CD4-positive, alpha-beta T cell treated with Interferon gamma for 1 hour (primary cell): ENCODE measurements at places on chromosomes 7 and 10.

- DNase-seq, result no peak
Observed at GRCh38 chr7:36604806-36605205, 119.5 kb downstream of the AOAH start.

- peak; percentile 23 for DNase-seq
Observed at GRCh38 chr10:22230158-22230833, 12.5 kb upstream of the EBLN1 start.

GRCh38 chr10:69089638-69090599 lies 2.0 kb downstream of the SRGN start:
- DNase-seq, result peak; percentile 88

GRCh38 chr10:92857904-92858514 lies 9.7 kb downstream of the EXOC6 start:
- DNase-seq, result no peak

DNA sequence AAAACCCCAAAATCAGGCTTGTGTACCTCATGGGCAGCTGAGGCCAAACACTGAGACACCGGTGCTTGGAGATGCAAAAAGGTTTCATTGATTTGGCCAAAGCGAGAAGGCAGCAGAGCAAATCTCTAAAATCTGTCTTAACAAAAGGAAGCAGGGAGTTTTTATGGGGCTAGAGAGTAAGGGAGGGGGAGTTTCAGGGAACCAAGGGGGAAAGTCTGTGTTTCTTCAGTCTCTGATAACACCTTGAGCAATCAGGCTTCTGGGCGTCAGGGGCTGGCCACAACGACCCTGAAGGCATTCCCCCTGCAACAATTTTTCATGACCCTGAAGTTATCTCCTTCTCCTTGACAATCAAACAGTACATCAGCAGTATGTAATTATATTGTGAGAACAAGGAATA lies 2.7 kb upstream of the ZNF786 start:
- no peak for DNase-seq

DNA sequence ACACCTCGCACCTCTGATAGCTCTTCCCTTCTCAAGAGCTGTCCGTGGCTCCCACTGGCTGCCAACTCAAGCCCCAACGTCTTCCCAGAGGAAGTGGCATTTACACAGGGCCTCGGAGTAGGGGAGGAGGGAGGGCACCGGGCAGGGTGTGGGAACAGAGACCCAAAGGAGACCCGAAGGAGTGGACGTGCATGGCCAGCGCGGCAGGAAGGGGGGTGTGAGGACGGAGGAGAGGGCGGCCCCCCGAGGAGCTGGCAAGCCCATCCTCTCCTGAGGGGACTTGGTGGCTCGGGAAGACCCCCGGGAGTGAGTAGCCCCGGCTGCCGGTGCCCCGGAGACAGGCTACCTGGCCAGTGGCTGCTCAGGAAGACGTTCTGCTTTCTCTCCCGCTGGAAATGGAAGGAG lies 85.9 kb downstream of the FOXL3 start:
- DNase-seq, result no peak

GRCh38 chr7:130013241-130013640 lies 37.9 kb downstream of the ZC3HC1 start:
- DNase-seq, result no peak

- no peak for DNase-seq
Observed at GRCh38 chr7:1725199-1725690, 55.2 kb downstream of the ELFN1 start.

- DNase-seq, result no peak
Observed at GRCh38 chr7:127831318-127832219, 179.6 kb downstream of the SND1 start.

- no peak for DNase-seq
Observed at GRCh38 chr7:2115760-2116447, 116.8 kb downstream of the MAD1L1 start.

DNA sequence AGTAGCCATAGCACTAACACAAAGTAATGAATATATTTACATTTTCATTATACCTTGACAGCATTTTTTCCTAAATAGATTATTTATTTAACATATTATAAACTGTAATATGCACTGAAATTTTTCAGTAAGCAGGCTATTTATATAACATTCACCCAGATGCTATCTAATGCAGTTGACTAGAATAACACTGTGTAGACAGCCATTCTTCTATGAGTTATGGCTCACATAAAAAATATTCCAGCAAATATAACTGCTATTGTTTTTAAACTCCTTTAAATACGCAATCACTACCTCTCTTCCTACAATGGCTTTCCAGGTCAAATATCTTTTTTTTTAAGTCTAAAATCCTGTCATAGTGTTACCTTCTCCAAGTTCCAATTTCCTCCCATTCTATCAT lies 21.6 kb downstream of the TPK1 start:
- DNase-seq, result no peak

DNA sequence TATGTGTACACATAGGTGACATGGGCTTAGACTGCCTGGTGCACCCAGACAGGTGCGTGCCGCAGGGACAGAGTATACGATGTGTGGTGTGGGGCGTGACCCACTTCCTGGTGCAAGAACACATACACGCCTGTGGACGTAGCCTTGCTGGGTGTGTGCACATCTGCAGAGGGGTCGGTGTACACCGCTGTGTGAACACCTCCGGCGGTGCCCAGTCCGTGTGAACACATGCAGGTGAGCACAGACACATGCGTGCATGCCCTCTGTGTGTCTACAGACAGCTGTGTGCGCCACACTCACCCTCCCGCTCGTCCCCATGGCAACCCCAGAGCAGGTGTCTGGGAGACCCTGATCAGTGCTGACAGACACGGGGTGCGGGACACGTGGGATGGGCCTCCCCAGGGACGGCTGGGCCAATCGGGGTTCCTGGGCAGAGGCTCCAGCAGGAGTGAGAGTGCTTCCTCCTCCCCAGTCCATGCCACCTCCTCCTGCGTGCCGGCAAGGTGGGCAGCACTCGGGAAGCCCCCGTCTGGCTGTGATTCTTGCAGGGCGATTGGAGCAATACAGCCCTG lies 23.4 kb downstream of the ELFN1 start:
- DNase-seq, result no peak

DNA sequence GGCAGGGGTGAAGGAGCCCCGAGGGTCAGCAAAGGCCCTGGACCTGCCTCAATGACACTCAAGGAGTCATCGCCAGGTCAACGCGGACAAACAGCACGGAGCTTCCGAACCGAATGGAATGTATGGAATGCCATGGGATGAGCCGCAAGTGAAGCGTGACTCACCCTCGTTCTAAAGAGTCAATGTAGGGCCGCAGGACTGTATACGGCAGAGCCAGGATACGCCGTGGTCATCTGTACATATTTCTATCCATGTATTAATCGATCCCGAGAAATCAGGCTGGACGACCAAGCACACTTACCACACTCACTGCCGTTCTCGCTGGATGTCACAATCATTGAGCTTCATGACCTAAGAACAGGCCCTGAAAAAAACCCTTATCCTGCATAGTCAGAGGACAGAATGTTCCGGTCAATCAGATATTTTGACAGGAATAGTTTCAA lies 4.3 kb downstream of the SNX8 start:
- no peak for DNase-seq

GRCh38 chr10:29084681-29085307 lies 204.1 kb upstream of the LYZL1 start:
- DNase-seq, result no peak

DNA sequence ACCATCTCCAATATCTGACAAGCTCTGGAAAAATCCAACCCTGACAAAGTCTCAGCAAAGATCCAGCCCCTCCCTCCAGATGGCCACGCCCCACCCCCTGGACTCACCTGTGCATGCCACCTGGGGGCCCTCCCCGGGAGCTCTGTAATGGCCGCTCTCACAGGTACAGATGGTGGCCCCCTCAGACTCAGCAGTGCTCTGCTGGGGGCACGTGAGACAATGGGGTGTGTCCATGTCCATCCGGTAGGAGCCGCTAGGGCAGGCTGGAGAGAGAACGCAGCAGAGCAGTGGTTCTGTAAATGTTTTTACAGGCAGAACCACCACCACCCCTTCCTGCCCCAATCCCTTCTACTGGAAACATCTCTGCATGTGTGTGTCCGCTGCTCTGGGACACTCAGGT lies 9.5 kb downstream of the EPHA1 start:
- DNase-seq, result no peak

GRCh38 chr7:2273866-2274265 lies 31.8 kb downstream of the NUDT1 start:
- no peak for DNase-seq

DNA sequence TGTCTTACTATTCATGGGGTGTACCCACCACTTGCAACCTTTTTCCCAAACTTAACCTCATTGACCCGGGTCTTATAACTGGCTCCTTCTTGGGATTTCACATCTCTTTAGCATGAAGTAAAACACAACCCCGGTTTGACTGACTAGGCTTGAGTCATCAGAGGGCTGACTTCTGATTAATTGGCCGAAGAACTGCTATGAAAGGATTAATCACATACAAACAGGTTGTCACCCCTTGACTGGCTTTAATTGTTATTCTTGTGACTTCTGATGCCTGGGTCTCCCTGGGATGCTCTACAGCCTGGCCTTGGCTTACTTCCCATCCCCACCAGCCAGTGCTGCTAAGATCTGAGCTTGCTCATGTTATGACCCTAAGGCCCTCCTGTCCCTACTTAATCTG lies 8.8 kb upstream of the CRPPA start:
- DNase-seq, result no peak

GRCh38 chr10:61786728-61787127 lies 114.8 kb upstream of the ARID5B start:
- no peak for DNase-seq

- no peak for DNase-seq
Observed at GRCh38 chr10:112677689-112678088, 230.7 kb downstream of the VTI1A start.

DNA sequence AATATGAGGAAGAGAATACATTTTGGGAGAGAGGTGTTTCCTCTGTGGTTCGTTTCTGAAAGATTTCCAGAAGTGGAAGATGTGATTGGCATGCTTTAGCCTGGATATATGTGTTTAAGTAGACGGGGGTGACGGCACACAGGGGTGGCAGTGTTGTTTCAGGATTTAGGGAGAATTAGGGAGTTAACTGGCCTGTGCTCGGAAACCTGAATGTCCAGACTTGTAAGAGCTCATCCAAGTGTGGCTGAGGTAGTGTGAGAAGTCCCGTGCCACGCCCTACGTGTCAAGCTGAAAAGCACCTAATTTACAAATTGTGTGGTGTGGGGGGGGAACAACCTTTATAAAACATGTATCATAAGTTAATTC lies 1.1 kb downstream of the RALA start:
- peak; percentile 31 for DNase-seq

DNA sequence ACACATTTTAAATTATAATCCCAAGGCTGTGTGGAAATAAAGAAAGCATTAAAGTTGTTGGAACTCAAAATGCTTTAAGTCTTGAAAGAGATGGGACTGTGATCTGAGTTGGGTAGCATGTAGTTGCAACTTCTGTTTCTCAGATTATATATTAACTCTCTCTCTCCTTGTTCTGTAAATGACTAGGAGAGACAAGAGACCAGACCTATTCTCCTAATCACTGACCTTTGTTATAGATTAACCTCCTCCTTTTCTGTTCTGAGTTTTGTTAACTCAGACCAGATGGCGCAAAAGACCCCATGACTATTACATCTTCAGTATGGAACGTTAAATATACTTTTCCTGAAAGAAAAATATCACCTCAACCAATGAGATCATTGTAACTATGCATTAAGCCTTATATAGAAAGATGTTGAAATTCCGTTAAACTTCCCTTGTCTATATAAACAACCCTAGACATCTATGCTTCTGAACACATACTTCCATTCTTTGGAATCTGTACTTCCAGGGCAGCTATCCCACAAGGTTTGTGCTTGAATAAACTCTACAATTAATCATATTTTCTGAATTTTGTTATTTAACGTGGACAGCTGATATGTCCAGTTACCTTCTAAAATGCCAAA lies 143.5 kb upstream of the TRIM24 start:
- no peak for DNase-seq

- DNase-seq, result peak; percentile 72
Observed at GRCh38 chr7:50304129-50304910, at the start of gene IKZF1. Gene IKZF1 (plus strand): TSS chr7:50304716. CDS start chr7:50319062, 14,346 bp downstream.

- no peak for DNase-seq
Observed at GRCh38 chr10:79103129-79103528, 34.4 kb downstream of the ZMIZ1 start.

- no peak for DNase-seq
Observed at GRCh38 chr7:98996150-98996552, 117.8 kb downstream of the TRRAP start.

DNA sequence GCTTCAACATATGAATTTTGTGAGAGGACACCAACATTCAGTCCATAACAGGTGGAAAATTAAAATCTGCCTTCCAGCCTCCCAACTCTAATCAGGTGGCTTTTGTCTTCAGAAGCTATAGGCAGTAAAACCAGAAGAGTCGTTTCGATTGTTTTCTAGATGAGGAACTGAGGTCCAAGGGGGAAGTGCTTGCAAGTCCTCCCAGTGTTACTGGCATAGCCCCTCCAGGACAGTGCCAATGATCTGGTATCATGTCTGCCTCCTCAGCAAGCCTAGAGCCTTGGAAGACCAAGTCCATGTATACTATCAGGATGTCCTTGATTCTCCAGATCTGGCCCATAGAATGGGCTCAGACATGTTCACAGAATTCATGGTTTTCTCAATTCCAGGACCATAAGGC lies 16.9 kb downstream of the CYP26A1 start:
- DNase-seq, result no peak

GRCh38 chr10:26857991-26858706 lies 2.6 kb downstream of the ABI1 start:
- no peak for DNase-seq
